Ascending aorta (tissue), 2 donors: ENCODE measurements at places on chromosomes 11 and 22.

DNA sequence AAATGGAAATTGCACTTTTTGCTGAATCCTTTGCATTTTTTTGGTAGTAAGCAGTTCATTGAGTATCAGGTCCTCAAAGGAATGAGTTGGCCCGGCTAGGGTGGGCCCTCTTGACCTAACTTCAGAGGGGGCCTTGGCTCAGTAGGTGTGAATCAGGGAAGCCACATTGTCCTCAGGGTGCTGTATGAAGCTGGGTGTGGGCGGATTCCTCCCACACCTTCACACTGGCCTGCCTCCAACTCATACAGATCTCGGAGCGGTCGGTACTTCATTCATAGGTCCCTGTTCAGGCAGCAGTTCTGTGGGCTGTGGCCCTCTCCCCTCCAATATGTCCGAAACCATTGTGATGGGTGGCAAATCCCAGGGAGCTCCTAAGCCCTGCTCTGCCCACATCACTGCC, 47.4 kb upstream of the OR4B1 start:
- H3K27me3 ChIP-seq = no peaks in the 10 kb centered on the region
- H3K27ac ChIP-seq = no peak overlapping the region
- peaks cover 22% of the 10 kb centered on the region for H3K4me1 ChIP-seq
- no peak overlapping the region for H3K4me3 ChIP-seq
- H3K36me3 ChIP-seq = no peaks in the 10 kb centered on the region

GRCh38 chr11:38182126-38182866, 1584.3 kb upstream of the RAG2 start:
- no peaks in the 10 kb centered on the region for H3K36me3 ChIP-seq
- no peaks in the 10 kb centered on the region for H3K27me3 ChIP-seq
- H3K4me1 ChIP-seq = no peaks in the 10 kb centered on the region
- H3K4me3 ChIP-seq = no peak overlapping the region

DNA sequence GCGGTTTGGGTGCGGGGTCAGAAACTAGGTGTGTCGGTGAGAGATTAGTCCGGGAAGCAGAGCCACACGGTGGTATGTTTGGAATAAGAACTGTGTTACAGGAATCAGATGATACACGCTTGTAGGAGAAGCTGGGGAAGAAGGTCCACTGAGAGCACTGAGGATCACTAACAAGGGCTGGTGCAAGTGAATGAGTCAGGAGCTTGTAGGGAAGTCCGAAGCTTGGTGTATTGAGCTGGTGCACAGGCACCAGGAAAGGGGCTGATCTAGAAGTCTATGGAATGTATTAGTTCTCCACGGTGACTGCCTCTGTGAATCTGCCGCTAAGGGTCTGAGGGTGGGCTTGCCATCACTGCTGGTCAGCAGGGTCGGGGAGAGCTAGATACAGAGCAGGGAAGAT, 18.8 kb upstream of the GRK3 start:
- no peak for DNase-seq
- H3K4me3 ChIP-seq = no peak overlapping the region
- H3K36me3 ChIP-seq = no peaks in the 10 kb centered on the region
- H3K27ac ChIP-seq = no peak overlapping the region
- H3K4me1 ChIP-seq = no peaks in the 10 kb centered on the region

DNA sequence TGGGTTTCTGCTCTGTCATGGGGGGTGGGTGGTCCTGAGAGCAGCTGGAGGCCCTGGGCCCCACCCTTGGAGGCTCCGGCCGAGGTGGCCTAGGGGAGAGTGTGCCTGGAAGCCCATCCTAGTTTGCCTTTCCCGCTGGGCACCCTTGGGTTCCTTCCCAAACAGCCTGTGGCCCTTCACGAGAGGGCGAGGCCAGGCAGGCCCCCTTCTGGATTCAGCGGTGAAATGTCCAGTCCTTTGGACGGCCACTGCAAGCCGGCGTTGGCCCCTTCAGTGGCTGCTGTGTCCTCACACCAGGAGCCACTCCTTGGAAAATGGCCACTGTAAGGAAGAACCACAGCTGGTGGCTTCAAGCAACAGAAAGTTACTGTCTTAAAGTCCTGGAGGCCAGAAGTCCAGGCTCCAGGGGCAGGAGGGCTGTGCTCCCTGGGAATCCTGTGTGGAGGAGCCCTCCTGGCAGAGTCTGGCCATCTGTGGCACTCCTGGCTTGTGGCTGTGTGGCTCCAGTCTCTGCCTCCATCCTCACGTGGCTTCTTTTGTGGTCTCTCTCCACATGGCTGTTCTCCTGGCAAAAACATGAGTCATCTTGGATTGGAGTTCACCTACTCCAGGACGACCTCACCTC, 854.1 kb downstream of the TBC1D22A start:
- no peak overlapping the region for H3K27ac ChIP-seq
- H3K27me3 ChIP-seq = no peaks in the 10 kb centered on the region
- DNase-seq = no peak
- no peaks in the 10 kb centered on the region for H3K4me1 ChIP-seq
- no peak overlapping the region for H3K4me3 ChIP-seq

- H3K27me3 ChIP-seq = no peaks in the 10 kb centered on the region
- peak within 1 kb of the TSS; percentile 48 for H3K4me3 ChIP-seq
- peak; percentile 16 for DNase-seq
- peaks cover 20% of the 10 kb centered on the region for H3K4me1 ChIP-seq
Measured at GRCh38 chr11:5689551-5689983, at the start of gene TRIM22. TSS of gene TRIM22 (plus strand) at chr11:5689790. CDS start at chr11:5696233, 6,443 bp downstream.

DNA sequence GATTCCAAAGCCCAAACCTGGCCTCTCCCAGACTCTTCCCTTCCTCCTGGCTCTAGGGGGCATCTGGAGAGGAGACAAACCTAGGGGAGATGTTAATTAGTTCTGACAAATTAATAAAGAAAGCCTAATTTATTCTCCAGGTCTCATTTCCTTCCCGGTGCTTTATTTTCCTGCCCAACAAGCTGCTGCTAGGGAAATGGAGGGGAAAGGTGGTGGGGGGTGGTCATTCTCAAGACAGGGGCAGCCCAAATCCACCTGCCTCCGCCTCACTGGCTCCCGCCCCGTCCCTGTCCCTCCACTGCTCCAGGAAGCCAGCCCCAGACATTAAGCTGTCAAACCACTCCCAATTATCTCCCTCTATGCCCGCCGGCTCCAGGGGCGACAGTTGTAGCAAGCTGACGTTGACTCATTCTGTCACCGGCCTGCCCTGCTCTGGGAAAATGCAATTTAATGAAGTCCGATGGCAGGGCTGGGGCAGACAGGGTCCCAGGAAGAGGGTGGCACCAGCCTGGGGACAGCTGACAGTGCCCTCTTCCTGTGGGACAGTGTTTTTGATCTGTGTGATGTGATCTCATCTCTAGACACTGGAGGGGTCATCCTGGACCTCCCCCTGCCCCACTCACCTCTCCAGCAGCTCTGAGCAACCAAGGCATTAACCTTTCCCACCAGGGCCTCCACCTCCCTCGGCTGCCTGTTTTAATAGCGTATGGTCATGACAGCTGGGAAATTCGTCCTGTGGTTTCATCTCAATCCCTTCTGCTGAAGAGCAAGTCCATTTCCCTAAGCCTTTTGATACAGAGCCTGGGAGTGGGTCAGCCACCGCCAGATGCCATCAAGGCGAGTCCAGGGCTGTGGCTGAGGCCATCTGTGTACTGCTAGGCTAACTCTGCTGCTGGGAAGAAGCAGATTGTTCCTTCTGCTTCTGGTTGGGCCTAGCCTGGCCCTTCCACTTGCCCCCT, 27.1 kb downstream of the NECTIN1 start:
- H3K27me3 ChIP-seq = no peaks in the 10 kb centered on the region
- no peaks in the 10 kb centered on the region for H3K4me1 ChIP-seq
- no peak overlapping the region for H3K4me3 ChIP-seq
- H3K27ac ChIP-seq = no peak overlapping the region
- H3K36me3 ChIP-seq = no peaks in the 10 kb centered on the region
- no peak for DNase-seq

DNA sequence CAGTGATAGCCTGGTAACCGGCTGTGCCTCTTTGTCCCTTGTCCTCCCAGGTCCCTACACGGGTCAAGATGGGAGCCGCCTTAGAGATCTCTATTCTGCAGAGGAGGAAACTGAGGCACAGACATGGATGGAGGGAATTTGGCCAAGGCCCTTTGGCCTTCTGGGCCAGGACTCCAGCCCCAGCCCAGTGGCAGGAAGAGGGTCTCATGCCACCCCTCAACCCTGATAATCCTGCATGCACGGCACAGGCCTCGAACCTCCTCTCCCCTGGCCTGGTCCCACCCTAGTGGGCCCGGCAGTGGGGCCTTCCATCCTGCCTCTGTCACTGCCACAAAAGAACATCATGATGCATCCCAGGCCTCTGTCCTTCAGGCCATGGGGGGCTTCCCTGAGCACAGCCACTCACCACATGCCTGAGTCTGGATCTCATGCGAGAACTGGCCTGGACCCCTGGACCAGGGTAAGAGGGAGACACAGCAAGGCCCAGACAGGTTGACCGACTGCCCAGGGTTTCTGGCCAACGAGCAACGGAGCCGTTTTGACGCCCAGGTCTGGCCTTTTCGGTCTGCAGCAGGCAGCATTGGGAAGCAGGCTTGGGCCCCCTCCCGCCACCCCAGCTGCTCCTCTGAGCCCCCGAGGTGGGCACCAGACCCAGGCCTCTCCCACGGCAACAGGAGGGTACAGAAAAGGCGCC, 6.5 kb downstream of the LINC01488 start:
- H3K36me3 ChIP-seq = no peaks in the 10 kb centered on the region
- no peak for DNase-seq
- peaks cover 35% of the 10 kb centered on the region for H3K4me1 ChIP-seq
- no peaks in the 10 kb centered on the region for H3K27me3 ChIP-seq
- H3K27ac ChIP-seq = peak overlapping the region; percentile 73
- no peak overlapping the region for H3K4me3 ChIP-seq

GRCh38 chr11:69373251-69373635, 79.3 kb downstream of the MYEOV start:
- H3K27me3 ChIP-seq = no peaks in the 10 kb centered on the region
- no peak overlapping the region for H3K4me3 ChIP-seq
- DNase-seq = peak; percentile 3
- no peaks in the 10 kb centered on the region for H3K36me3 ChIP-seq
